Lower lobe of right lung (tissue), 2 donors: ENCODE measurements at places on chromosomes 2 and 18. TPM values are rescaled to one million over a fixed set of nuclear protein-coding genes. Genes with fewer than 3 reads are reported as not detected.

- no peak for DNase-seq
These were observed 2.1 kb downstream of the LIPT1 start for GRCh38 chr2:99156891-99157290.

- DNase-seq = no peak
These were observed 24.5 kb upstream of the CD28 start for GRCh38 chr2:203681978-203682377.

UCN gene
- 4.0 TPM for total RNA-seq

DNA sequence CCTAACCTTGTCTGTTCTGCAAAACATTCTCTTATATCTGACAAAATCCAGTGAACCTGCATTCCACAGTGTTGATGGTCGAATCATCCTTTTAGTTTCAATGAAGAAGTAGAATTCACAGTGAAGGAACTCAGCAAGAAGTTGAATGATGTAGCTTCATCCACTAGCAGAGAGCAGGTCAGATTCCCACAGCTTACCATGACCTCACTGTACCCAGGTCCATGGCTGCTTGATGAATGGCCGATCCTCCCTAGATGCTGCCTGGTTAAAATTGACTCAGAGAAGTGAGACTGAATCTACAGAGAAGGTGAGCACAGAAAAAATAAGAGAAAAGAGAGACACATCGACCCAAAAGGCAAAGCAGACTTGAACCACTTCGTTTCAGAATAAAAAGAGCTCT, 906.0 kb upstream of the CHAC2 start:
- no peak for DNase-seq
